ENCODE measurements at places on chromosomes 7 and 10.

GRCh38 chr7:28263622-28264271 lies 83.2 kb upstream of the JAZF1 start:
- DNase-seq, result no peak

GRCh38 chr10:104202231-104202630 lies 29.9 kb downstream of the CFAP43 start:
- no peak for DNase-seq

- DNase-seq, result no peak
These were observed 993 bp upstream of the SND1 start for GRCh38 chr7:127650847-127651555.

DNA sequence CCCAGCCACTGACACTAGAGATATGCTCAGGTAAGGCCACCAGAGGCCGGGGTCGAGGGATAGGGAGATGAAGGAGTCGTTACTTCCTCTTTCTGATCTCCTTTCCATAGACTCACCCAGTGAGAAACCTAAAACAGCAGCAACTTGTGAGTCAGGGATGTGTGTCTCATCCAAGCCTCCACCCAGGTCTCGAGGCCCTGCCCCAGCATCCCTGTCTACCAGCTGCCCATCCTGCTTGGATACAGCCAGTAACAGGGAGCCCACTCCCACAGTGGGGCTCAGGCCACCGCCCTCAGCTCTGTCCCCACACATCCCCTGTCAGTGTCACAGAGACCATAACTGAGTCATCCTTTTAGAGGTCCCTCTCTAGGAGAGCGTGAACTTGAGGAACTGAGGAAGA lies 49.6 kb upstream of the CHST15 start:
- DNase-seq, result no peak

DNA sequence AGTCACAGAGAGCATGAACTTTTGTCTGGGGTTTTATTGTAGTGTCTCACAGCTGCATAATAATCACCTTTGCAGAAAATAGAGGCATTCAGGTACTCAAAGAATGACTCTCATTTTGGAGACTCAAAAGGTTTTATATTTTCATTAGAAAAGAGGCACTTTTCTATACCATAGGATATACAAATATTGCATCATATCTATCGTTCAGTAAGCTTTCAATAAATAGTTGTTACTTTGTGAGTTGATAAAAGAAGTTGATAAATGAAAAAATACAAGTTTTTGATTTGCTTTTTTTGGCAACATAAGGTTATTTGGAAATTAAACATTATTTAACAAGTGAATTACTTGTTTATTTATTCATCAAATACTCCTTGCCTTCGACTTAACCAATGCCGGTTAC lies 279.9 kb downstream of the ARL4A start:
- no peak for DNase-seq

DNA sequence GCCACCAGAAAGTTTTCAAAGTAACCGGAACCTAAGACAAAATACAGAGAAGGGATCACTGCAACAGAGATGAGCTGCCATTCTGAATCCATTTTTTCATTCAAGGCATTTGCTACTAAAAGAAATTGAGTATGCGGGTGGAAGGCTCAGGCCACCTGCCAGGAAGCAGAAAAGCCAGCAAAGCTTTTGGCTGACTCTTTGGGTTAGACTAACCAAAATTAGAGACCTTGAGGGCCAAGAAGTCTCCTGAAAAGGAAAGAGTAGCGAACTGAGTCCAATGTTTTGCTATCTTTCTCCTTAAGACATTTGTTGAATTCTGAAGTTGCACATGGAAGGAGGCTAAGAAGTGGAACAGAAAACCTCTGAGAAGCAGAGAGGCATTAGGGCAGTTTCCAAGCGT lies 79.0 kb downstream of the FAS start:
- DNase-seq, result no peak

DNA sequence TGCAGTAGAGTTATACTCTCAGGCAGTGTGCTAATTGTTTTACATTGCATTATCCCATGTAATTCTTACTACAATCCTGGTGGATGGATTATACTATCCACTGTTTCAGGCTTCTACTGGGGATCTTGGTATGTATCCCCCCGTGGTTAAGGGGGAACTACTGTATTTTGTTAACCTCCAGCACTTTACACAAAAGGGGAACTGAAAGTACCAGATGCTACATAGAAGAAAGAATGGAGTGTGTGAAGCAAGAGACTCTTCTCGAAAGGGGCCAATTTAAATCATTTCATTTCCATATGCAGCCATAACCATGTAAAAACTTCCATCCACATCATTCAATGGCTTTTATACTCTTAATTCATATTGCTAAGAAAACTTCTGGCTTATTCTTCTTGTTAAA lies 69.4 kb downstream of the C1GALT1 start:
- no peak for DNase-seq

GRCh38 chr7:23968791-23969190 lies 258.8 kb downstream of the STK31 start:
- DNase-seq, result no peak

DNA sequence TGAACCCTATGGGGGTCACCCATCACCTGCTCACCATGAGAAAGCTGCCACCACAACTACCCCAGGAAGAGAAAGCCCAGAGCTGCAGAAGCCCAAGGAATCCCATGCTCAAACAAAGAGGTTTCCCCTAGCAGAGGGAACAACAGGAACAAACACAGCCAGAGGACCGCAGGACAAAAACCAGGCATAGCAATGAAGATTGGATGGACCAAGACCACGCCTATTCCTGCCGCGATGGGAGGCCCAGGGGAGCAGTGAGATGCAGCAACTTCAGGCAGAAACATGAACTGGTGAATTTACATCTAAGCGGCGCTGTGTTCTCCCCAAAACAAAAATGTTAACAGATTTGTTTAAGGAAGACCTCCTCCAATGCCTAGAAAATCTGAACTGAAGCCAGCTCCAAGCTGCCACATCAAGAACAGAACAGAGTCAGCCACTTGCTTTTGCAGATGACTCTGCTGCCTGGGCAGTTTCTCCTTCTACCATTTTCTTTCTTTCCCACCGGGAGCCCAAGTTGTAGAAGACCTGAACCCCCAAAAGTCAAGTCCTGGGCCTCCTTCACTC lies 134.2 kb upstream of the NEBL start:
- DNase-seq, result peak; percentile 21

- DNase-seq, result no peak
These were observed 707 bp downstream of the PTER start for GRCh38 chr10:16437540-16437894.

DNA sequence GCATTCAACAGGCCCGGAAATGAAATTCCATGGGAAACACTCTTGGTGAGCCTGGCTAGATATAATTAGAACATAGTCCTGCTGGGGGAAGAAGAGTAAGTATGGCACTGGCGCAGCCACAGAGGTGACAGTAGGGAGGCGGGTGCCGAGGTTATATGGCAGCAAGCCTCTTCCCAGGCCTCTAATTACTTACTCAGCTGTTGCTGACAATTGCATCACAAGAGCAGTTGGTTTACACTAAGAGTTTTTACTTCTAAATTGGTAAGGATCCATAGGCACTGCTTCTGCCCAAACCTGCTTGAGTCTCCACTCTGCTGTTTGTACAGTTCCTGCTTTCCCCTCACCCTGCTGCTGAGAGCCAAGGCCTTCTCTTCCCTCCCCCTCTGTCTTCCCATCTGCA lies 93.3 kb upstream of the DUSP5 start:
- no peak for DNase-seq

- DNase-seq, result no peak
These were observed 33.6 kb upstream of the VSIR start for GRCh38 chr10:71806704-71807556.

GRCh38 chr7:56081626-56082340 lies 11.0 kb downstream of the PHKG1 start:
- DNase-seq, result no peak

GRCh38 chr7:118000480-118001202 lies 127.4 kb upstream of the CTTNBP2 start:
- DNase-seq, result no peak

DNA sequence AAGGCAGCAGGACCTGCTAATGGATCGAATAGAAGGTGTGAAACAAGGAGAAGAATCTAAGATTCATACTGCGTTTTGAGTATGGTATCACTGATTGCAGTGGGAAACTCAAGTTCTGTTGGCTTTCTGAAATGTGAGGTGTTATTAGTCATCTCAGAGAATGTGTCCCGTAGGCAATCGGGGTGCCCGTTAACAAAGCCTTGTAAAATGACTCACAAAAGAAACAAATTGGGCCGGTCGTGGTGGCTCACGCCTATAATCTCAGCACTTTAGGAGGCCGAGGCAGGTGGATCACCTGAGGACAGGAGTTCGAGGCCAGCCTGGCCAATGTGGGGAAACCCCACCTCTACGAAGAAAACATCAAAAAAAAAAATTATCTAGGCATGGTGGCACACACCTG lies 118.2 kb upstream of the C7orf33 start:
- no peak for DNase-seq

DNA sequence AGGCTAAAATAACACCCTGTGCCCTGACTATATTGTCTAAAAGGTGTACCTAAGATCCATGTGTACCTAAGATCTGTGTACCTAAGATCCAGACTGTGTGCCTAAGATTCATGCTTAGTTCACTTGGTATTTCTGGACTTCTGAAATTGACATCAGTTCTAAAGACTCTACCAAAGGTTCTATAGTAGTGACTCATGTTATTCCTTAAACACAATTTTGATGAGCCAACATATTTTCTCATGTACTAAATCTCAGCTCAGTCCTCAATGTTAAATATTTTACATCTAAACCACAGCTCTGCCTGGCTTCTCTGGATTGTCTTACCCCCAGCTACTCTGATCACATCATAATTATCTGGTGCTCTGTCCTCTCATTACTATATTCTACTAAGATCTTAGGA lies 802.3 kb upstream of the SORCS1 start:
- DNase-seq, result no peak

DNA sequence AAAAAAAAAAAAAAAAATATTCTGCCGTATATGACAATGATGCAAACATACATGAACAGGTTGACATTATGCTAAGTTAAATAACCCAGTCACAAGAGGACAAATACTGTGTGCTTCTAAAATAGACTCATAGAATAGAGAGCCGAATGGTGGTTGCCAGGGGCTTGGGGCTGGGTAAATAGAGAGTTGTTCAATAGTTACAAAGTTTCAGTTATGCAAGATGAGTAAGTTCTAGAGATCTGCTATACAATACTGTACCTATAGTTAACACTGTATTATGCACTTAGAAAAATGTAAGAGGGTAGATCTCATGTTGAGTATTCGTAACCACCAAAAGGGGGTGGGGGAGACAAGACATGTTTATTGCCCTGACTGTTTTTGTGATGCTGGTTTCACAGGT lies 77.1 kb upstream of the GNAI1 start:
- DNase-seq, result no peak

DNA sequence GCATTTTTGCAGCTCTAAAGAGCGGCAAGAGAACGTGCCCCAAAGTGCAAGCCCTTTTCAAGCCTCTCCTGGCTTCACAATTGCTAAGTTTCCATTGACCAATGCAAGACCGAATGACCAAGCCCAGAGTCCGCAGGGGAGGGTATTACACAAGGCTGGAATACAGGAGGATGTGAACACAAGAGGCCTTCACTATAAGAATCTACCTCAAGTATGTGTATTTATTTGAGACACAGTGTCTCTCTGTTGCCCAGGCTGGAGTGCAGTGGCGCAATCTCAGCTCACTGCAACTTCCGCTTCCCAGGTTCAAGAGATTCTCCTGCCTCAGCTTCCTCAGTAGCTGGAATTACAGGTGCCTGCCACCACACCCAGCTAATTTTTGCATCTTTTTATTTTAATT lies 22.2 kb upstream of the TPST1 start:
- DNase-seq, result no peak

DNA sequence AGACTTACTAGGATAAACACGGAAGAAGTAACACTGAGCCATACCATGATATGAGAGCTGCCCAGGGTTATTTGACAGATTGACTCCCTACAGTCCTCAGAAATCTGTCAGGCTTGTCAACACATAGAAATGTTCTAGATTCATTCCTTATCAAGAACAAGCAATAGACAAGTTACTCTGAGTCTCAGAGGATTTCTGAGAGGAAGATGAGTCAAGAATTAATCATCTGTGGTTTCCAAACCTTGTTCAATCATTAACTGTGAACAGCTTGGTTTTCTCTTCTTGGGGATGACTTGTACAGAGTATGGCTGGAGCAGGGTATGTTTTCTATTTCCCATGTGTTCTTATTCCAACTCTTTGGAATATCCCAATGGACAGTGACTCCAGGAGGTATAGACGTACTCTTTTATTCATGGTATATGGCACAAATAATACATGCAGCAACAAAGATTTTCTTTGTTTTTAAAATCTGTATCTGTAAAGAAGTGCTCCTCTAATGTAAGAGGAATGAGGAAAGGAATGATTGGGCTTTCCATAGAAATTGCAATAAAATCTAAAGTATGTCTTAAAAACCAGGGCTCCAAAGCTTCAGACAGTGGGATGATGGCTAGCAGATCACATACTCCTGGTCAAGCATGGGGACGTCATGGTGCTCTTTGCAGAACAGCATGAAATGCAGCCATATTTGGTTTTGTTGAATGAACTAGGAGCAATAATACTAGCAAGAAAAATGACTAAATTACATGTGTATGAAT lies 11.9 kb upstream of the SFR1 start:
- peak; percentile 75 for DNase-seq

- DNase-seq, result no peak
These were observed 154.4 kb downstream of the VTI1A start for GRCh38 chr10:112601214-112602090.

- DNase-seq, result no peak
These were observed 56.2 kb downstream of the CC2D2B start for GRCh38 chr10:95963991-95964389.

DNA sequence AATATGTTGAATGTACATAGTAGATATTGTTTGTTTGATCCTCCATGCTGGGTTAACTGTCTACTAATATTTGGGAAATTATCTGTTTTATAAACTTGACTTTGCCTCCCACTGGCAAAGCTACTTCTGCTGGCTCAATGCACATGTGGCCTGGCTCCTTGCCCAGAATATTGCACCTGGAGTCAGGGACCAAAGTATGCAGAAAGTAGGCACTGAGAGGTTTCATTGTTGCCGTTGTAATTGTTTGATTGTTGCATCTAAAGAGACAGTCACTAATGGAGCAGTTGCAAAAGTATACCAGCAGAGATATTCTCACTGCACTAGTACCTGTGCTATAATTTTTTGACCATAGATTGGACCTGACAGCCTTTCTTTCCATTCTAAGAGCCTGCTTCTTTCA lies 137.8 kb upstream of the CNTNAP2 start:
- DNase-seq, result no peak

- no peak for DNase-seq
These were observed 33.9 kb downstream of the TMEM229A start for GRCh38 chr7:123998921-123999320.
